T-helper 9 cell (primary cell): ENCODE measurements at places on chromosomes 7 and 10.

- DNase-seq: no peak
These were observed 208.9 kb downstream of the EBF3 start for GRCh38 chr10:129755158-129755591.

- no peak for DNase-seq
These were observed 50.2 kb downstream of the APBB1IP start for GRCh38 chr10:26488344-26488743.

DNA sequence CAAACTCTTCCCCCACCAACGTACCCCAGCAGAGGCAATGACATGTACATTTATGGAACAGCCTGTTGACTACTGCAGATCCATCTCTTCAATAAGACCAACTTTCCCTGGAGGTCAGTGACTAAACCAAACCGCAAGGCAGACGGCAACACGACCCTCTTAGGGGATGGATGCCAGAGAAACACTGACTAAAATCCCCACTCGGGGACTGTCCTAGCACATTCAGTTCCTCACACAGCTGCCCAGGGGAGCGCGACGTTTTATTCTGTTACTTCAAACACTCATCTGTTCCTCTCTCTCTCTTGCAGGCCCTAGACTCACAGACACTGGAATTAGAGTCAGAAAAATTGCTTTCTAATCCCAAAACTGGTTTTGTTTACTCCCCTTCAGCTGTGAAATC, 146.5 kb upstream of the PRSS1 start:
- no peak for DNase-seq

DNA sequence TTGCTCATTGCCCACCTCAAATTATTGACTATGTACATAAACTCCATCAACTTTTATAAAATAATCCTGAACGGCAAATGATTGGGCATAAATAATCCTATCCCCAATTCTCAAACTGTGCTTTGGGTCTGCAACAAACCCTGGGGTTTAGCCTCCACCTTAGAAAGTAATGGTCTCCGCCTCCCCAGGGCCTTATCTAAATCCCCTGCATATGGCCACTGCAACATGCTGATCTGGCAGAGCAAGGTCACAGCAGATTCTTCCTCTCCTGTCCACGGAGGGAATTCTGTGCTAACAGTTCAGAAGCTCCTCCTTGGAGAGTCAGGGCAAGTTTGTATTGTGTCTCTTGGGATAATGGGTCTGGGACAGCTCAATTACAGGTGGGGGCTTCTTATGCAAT, 18.4 kb downstream of the FXYD4 start:
- no peak for DNase-seq

GRCh38 chr7:130479716-130480400, 12.0 kb upstream of the MEST start:
- DNase-seq: no peak

GRCh38 chr10:30079408-30079807, 20.0 kb upstream of the JCAD start:
- no peak for DNase-seq

GRCh38 chr7:127534636-127535035, 50.8 kb downstream of the GCC1 start:
- DNase-seq: no peak

DNA sequence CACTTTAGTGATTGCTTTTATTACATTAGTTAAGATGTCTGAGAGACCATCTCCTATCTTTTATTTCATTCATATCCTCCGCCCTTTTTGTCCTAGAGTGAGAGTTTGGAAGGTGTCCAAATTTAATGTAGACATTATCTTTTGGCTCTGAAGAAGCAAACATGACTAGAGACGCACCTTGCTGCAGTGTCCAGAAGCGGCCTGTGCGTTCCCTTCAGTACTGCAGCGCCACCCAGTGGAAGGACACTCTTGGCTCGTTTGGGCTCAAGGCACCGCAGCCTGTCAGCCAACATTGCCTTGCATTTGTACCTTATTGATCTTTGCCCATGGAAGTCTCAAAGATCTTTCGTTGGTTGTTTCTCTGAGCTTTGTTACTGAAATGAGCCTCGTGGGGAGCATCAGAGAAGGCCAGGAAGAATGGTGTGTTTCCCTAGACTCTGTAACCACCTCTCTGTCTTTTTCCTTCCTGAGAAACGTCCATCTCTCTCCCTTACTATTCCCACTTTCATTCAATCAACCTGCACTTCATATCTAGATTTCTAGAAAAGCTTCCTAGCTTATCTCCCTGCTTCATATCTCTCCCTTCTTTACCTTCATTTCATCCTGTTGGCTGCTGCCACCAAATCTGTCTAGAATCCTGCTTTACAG, 10.4 kb upstream of the CLCN1 start:
- DNase-seq: peak; percentile 67

GRCh38 chr7:157255201-157255606, 81.6 kb upstream of the DNAJB6 start:
- no peak for DNase-seq

DNA sequence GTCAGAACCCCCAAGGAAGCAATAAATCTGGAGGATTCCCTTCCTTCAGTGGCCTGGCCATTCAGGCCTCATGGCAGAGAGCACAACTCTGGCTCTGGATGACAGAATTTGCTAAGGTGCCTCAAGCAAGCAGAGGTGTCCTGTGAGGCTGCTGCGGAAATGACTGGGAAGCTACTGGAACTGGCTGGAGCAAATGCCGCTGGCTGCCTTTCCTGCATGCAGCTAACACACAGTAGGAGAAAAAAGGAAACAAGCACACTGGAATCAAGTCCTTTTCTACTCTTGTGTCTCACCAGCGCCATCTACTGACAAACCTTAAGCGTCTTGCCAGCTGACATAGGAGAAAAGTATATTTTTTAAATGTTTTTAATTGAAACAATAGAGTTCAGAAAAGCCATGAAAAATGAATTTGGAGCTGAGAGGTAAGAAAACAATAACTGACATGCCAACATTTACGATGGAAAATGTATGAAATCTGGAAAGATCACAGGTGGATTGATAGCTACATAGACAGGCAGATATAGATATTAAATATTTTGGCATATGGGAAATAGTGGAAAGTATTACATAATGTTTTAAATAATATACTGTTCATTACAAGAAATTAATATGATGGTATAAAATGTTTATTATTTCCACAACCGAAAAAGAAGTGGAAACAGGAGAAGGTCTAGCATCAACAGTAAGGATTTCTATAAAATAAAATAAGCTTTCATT, 951.6 kb downstream of the ANKRD7 start:
- DNase-seq: no peak

GRCh38 chr7:79093421-79093820, 360.0 kb downstream of the MAGI2 start:
- no peak for DNase-seq

- DNase-seq: no peak
These were observed 74.5 kb downstream of the LANCL2 start for GRCh38 chr7:55439627-55440026.

DNA sequence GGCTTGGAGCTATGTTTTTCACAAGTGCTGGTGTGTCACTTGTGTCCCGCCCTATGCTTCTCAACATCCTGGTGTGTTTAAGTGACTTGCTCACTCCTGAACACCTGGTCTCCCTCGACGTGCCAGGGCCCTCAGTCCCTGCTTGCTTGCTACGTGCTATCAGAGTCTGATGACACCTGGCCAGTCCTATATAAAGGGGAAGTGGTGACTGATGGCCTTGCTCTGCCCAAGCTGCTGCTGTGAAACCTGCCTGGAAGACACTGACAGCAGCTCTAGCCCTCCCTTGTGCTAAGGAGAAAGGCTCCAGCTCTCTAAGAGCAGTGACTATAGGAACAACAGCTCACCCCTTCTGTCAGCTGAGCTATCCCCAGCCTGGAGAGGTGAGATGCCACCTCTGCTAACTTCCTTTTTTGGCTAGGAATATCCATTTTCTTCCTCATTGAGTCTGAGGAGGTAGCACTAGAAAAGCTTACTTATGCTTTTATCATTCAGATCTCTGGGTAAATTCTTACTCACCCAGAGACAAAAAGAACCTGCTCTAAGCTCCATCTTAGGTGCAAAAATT, 77.2 kb upstream of the PLXNA4 start:
- no peak for DNase-seq

GRCh38 chr10:96261132-96261531, 10.2 kb downstream of the BLNK start:
- DNase-seq: no peak

DNA sequence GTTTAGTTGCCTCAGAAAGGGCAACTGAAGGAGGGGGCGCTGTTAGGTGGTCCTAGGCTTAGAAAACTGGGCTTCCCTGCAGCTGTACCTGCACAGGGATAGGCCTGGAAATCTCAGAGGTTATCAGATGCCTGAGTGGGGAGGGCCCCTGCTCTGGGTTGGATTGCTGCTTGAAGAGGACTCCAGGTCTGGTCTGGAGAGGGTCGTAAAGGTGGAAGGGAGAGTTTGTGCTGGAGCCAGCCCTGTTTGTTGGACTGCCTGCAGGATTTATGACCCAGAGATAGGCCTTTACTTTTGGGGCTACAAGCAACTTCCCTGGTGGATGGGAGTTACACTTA, 765.9 kb downstream of the GRID1 start:
- no peak for DNase-seq

- DNase-seq: no peak
These were observed 137.8 kb downstream of the OAT start for GRCh38 chr10:124280916-124281315.

GRCh38 chr10:107915215-107915610, 750.7 kb upstream of the SORCS1 start:
- DNase-seq: no peak

GRCh38 chr7:27678617-27679260, 16.1 kb upstream of the HIBADH start:
- DNase-seq: no peak

DNA sequence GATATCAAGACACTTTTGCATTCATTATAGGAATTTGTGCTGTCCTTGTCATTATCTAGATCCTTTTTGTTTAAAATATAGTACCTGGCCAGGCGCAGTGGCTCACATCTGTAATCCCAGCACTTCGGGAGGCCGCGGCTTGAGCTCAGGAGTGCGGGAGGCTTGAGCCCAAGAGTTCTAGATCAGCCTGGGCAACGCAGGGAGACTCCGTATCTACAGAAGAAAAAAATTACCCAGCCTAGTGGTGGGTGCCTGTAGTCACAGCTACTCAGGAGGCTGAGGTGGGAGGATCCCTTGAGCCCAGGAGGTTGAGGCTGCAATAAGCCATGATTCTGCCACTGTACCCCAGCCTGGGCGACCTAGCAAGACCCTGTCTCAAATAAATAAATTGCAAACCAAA, 621 bp upstream of the MORN4 start:
- DNase-seq: no peak

- DNase-seq: no peak
These were observed 107.0 kb upstream of the KIF5B start for GRCh38 chr10:32163071-32163761.

DNA sequence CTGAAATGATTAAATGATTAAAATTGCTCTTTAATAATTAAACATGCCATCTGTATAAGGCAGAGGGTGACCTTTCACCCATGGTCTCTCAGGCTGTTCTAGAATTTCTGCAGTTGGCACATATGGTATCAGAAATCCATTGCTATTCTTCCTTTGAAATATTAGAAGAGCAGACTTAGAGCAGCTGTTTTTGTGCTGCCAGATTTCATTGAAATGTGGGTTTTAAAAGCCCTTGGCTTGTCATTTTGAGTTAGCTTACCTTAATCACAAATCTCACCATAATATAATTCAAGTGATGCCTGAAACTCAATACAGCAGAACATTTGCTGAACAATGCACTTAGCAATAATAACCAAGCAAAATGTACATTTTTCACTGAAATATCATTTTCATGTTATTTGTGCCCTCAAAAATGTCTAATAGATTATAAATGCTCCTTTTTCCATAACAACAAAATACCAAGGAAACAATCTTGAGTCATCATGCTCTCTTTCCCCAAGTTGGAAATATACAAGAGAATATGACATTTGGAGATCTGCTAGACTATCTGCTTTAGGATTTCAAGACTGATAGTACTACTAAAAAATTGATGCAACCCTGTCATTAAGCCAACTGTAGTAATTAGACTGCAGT, 16.1 kb upstream of the PTTG1IP2 start:
- no peak for DNase-seq

GRCh38 chr10:43970018-43970698, 321.5 kb upstream of the ZNF32 start:
- DNase-seq: no peak

GRCh38 chr10:28715246-28715645, 37.9 kb downstream of the BAMBI start:
- no peak for DNase-seq

- no peak for DNase-seq
These were observed 304.4 kb upstream of the MBL2 start for GRCh38 chr10:53076948-53077347.

- DNase-seq: no peak
These were observed 35.5 kb downstream of the IDE start for GRCh38 chr10:92538231-92538958.

DNA sequence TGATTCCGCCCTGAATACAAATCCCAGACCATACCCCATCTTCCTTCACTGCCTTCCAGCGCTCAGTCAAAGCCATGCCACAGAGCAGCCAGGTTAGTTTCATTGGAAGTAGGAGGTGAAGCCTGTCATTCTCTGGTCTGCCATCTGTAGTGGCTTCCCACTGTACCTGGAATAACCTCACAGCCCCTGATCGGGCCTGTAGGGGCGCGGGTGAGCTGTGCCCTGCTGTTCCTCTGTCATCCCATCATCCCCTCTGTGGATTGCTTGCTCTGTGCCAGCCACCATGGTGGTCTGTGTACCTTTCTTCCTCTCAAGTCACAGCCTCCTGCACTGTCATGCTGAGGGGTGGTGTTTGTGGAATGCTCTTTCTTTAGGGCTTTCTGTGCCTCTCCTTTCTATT, 155.1 kb downstream of the ZNF22 start:
- no peak for DNase-seq

DNA sequence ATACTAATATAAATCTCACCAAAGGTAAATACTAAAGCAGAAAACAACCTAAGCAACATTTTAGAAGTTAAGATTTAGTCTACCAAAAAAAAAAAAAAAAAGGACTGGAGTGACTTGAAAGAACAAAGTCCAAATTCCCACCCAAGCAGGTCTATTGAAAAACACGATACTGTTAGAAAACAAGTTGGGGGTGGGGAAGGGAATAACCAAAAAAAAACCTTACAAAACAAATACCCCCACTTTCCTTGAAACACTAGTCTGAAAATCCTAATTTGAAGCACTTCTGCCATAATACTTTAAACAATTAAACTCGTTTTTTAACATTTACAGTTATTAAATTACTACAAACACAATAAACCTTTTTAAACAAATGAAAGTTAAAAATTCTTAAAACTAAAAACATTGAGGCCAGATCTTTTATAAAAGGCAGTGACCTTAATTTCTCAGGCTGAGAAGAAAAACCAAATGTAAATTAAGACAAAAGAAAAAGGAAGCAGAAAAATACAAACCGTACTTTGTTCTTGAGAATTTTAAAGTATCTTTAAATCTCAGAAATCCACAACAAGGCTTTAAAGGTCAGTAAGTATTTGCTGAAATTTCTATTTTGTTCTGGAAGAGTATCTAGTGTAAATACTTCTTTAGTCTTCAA, 135.1 kb downstream of the NRBF2 start:
- no peak for DNase-seq

DNA sequence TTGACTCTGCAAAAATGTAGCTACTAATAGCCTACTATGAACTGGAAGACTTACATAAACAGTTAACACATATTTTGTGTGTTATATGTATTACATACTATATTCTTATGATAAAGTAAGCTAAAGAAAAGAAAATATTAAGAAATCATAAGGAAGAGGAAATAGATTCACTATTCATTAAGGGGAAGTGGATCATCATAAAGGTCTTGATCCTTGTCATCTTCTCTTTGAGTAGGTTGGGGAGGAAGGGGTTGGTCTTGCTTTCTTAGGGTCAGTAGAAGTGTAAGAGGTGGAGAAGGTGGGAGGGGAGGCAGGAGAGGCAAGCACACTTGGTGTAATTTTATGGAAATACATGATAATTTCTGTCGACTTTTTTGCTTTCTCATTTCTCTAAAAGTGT, 81.3 kb downstream of the NAMPT start:
- no peak for DNase-seq

GRCh38 chr10:124705381-124705740, 38.8 kb downstream of the FAM53B start:
- no peak for DNase-seq
